ENCODE measurements at places on chromosomes 12 and 14.

- H3K4me3 ChIP-seq: no peak overlapping the region
- peaks cover 16% of the 10 kb centered on the region for H3K36me3 ChIP-seq
- no peak for DNase-seq
These were observed 37.4 kb downstream of the RCOR1 start for GRCh38 chr14:102629808-102630350.

- H3K4me1 ChIP-seq: no peaks in the 10 kb centered on the region
- no peaks in the 10 kb centered on the region for H3K27me3 ChIP-seq
- H3K27ac ChIP-seq: no peak overlapping the region
- H3K4me3 ChIP-seq: no peak overlapping the region
- DNase-seq: no peak
- H3K36me3 ChIP-seq: no peaks in the 10 kb centered on the region
These were observed 244.9 kb downstream of the C12orf50 start for GRCh38 chr12:87784350-87784749.

GRCh38 chr12:53539526-53539925 is 32.2 kb upstream of the NPFF start:
- H3K27me3 ChIP-seq: no peaks in the 10 kb centered on the region
- peaks cover 17% of the 10 kb centered on the region for H3K4me1 ChIP-seq
- DNase-seq: no peak

- H3K4me3 ChIP-seq: no peak overlapping the region
- no peaks in the 10 kb centered on the region for H3K4me1 ChIP-seq
- H3K36me3 ChIP-seq: no peaks in the 10 kb centered on the region
- DNase-seq: no peak
- H3K27ac ChIP-seq: no peak overlapping the region
- H3K27me3 ChIP-seq: no peaks in the 10 kb centered on the region
These were observed 20.4 kb upstream of the NID2 start for GRCh38 chr14:52089218-52089617.

- DNase-seq: no peak
- H3K36me3 ChIP-seq: no peaks in the 10 kb centered on the region
- H3K4me1 ChIP-seq: no peaks in the 10 kb centered on the region
- peaks cover 66% of the 10 kb centered on the region for H3K27me3 ChIP-seq
These were observed 10.6 kb downstream of the MYO1H start for GRCh38 chr12:109358154-109358869.

- no peaks in the 10 kb centered on the region for H3K4me1 ChIP-seq
- no peaks in the 10 kb centered on the region for H3K36me3 ChIP-seq
- H3K27me3 ChIP-seq: no peaks in the 10 kb centered on the region
- DNase-seq: no peak
- H3K27ac ChIP-seq: no peak overlapping the region
These were observed 39.8 kb upstream of the MEG3 start for GRCh38 chr14:100786131-100786530.

DNA sequence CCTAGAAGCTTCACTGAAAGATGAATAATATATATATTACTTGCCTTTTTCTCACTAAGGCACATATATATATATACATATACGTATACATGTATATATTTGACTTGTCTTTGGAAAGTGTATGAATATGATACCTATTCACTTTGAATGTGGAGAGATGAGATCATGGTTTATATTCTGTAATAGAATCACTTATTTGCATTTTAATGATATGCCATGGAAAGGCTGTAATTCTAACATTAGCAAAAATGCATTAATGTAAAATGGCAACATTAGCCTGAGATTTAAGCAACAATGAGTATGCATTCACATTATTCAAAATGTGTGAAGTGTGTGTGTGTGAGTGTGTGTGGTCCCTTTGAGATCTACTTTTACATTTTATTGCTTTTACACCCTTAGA is 54.5 kb upstream of the PRKD1 start:
- H3K27ac ChIP-seq: no peak overlapping the region
- no peak for DNase-seq
- H3K27me3 ChIP-seq: no peaks in the 10 kb centered on the region

GRCh38 chr12:3012786-3013185 is 53.6 kb downstream of the TEAD4 start:
- H3K4me3 ChIP-seq: no peak overlapping the region
- no peak for DNase-seq
- no peaks in the 10 kb centered on the region for H3K36me3 ChIP-seq

- H3K36me3 ChIP-seq: no peaks in the 10 kb centered on the region
- H3K4me1 ChIP-seq: no peaks in the 10 kb centered on the region
- DNase-seq: no peak
- H3K27ac ChIP-seq: no peak overlapping the region
- H3K27me3 ChIP-seq: no peaks in the 10 kb centered on the region
These were observed 135.2 kb downstream of the APAF1 start for GRCh38 chr12:98780261-98780660.

GRCh38 chr12:6945613-6946012 is 1.8 kb downstream of the C12orf57 start:
- H3K27me3 ChIP-seq: no peaks in the 10 kb centered on the region
- H3K27ac ChIP-seq: peak overlapping the region; percentile 99
- peaks cover 17% of the 10 kb centered on the region for H3K36me3 ChIP-seq
- peaks cover 18% of the 10 kb centered on the region for H3K4me1 ChIP-seq
- H3K4me3 ChIP-seq: no peak overlapping the region

DNA sequence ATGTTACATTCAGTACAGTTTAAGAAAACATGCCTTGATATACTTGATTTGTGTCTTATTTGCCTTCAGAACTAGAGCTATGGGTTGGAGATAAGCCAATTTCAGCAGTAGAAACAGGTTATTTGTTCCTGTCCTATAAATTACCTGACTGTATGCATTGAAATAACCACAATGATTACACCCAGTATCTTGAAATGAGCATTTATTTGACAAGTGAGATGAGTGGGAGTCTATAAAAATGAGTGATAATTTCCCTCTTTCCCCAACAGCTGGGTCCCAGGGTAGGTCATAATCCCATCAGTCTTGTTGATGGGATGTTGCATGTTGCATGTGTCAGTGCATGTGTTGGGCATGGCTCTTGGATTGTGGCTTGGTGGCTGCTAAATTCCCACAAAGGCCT is 3.7 kb downstream of the TAS2R42 start:
- no peak overlapping the region for H3K4me3 ChIP-seq
- no peak overlapping the region for H3K27ac ChIP-seq
- no peaks in the 10 kb centered on the region for H3K36me3 ChIP-seq

DNA sequence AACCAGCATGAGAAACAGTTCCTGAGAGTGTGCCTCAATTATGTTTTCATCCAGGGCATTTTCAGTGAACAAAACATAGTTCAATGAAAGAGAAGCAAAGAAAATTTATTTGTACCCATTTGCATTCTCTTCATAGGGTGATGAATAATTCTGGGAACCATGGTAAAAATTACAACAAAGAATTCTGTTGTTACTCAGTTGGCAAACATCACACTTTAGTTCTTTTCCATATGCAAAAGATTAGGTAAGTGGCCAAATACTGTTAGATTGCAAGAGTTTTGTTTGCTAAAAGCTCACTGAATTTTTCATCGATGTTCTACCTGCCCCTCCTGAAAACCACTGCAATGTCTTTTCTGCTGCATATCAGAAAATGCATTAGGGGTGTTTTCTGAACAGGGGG is 132.4 kb upstream of the RGS6 start:
- no peaks in the 10 kb centered on the region for H3K27me3 ChIP-seq
- no peaks in the 10 kb centered on the region for H3K36me3 ChIP-seq
- no peak overlapping the region for H3K27ac ChIP-seq
- H3K4me1 ChIP-seq: no peaks in the 10 kb centered on the region
- DNase-seq: no peak
- H3K4me3 ChIP-seq: no peak overlapping the region

DNA sequence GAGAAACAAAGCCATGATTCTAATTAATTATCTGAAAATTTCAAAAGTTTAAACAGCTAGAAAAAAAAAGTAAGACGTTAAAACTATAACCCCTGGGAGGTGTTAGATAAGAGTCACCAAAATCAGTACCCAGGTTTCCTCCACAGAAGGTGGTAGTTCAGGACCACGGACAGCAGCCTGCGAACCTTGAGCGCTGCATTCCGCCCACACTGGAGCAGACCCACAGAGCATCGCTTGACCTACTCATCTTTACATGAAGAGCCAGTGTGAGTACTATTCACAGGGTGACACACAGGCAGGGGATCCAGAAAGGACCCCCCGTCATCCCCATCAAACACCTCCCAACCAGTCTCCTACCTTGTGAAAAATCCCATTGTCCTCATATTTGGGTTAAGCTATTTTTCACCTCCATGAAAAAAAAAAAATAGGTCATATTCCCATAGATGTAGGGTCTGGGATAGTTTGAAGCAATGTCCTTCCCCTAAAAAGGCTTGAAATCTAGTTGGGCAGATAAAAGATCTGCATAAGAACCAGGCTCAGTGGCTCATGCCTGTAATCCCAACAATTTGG is 8.8 kb upstream of the CHGA start:
- no peaks in the 10 kb centered on the region for H3K4me1 ChIP-seq
- peak; percentile 37 for DNase-seq
- no peaks in the 10 kb centered on the region for H3K27me3 ChIP-seq

DNA sequence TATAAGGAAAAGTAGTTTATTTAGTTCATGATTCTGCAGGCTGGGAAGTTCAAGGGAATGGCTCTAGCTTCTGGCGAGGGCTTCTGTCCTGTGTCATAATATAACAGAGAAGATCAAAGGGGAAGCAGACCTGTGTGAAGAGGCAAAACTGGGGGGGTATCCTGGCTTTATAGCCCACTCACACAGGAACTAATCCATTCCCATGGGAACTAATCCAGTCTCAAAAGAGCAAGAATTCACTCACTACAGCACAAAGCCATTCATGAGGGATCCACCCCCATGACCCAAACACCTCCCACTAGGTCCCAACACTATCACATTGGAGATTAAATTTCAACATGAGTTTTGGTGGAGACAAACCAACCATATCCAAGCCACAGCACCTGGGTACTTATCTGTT is 6.9 kb downstream of the ALDH6A1 start:
- no peak overlapping the region for H3K4me3 ChIP-seq
- no peak overlapping the region for H3K27ac ChIP-seq
- H3K27me3 ChIP-seq: no peaks in the 10 kb centered on the region
- H3K4me1 ChIP-seq: no peaks in the 10 kb centered on the region
- no peaks in the 10 kb centered on the region for H3K36me3 ChIP-seq

DNA sequence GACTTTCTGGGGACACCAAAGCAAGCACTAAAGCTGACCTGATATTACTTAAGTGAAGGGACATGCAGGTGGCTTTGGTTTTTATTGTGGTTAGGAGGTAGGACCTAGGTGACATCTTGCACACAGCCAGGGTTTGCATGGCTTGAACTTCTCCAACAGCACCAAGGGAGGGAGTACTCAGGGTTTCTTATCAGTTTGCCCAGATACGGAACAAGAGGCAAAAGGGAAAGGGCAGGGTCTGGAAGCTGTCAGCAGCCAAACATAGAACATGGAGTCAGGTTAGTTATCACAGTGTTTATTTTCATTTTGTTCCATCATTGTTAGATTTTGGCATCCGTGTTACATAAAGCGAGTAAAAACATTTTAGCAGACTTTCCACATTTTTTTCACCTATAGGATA is 186.3 kb upstream of the CLEC14A start:
- H3K27me3 ChIP-seq: no peaks in the 10 kb centered on the region
- H3K4me1 ChIP-seq: no peaks in the 10 kb centered on the region
- no peaks in the 10 kb centered on the region for H3K36me3 ChIP-seq
- H3K4me3 ChIP-seq: no peak overlapping the region
- no peak for DNase-seq
- no peak overlapping the region for H3K27ac ChIP-seq

DNA sequence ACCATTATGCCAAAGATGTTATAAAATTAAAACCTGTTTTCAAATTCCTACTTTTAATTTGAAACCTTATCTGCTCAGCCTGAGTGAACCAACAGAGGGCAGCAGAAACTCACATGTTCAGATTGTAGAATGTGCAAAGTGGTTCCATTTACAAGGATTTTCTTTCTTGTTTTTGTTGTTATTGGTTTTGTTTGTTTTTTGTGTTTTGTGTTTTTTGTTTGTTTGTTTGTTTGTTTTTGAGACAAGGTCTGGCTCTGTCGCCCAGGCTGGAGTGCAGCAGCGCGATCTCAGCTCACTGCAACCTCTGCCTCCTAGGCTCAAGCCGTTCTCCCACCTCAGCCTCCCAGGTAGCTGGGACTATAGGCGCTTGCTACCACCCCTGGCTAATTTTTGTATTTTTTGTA is 22.8 kb upstream of the GARIN2 start:
- DNase-seq: peak; percentile 68
- H3K4me3 ChIP-seq: no peak overlapping the region

DNA sequence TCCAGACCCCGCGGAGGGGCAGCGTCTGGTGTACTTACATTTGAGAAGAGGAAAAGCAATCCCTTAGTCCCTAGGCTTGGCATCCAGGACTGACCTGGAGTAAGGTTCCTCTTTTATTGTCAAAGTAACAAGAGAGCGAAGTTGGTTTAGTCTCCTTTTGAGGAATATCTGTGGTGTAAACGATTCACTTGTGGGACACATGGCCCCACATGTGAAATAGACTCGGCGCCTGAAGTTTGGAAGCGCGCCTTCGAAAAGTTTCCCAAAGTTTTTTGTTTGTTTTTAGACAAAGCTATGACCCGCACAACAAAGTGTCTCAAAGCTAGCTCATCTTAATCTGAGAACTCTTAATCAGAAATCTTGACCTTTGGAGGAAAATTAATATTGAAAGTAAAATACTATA is 744 bp downstream of the STYX start:
- peak; percentile 43 for DNase-seq
- peaks cover 30% of the 10 kb centered on the region for H3K36me3 ChIP-seq
- H3K4me3 ChIP-seq: peak overlapping the region; percentile 98
- no peaks in the 10 kb centered on the region for H3K4me1 ChIP-seq
- H3K27ac ChIP-seq: peak overlapping the region; percentile 93
- no peaks in the 10 kb centered on the region for H3K27me3 ChIP-seq

- H3K4me1 ChIP-seq: no peaks in the 10 kb centered on the region
- no peak for DNase-seq
- H3K27me3 ChIP-seq: peaks cover 3% of the 10 kb centered on the region
- H3K36me3 ChIP-seq: no peaks in the 10 kb centered on the region
These were observed 222.5 kb downstream of the PIK3C2G start for GRCh38 chr12:18483698-18484325.

GRCh38 chr14:72714094-72714493 is 179.8 kb downstream of the DPF3 start:
- H3K4me1 ChIP-seq: no peaks in the 10 kb centered on the region
- H3K27ac ChIP-seq: no peak overlapping the region
- H3K27me3 ChIP-seq: no peaks in the 10 kb centered on the region

- no peak overlapping the region for H3K4me3 ChIP-seq
- H3K27ac ChIP-seq: no peak overlapping the region
- H3K36me3 ChIP-seq: no peaks in the 10 kb centered on the region
- no peaks in the 10 kb centered on the region for H3K4me1 ChIP-seq
- H3K27me3 ChIP-seq: no peaks in the 10 kb centered on the region
- DNase-seq: no peak
These were observed 43.5 kb downstream of the ERH start for GRCh38 chr14:69354383-69355153.

GRCh38 chr14:104927901-104928300 is 3.2 kb downstream of the PLD4 start:
- no peak overlapping the region for H3K27ac ChIP-seq
- no peaks in the 10 kb centered on the region for H3K27me3 ChIP-seq
- no peak overlapping the region for H3K4me3 ChIP-seq
- DNase-seq: no peak

GRCh38 chr12:16307856-16308475 is 30.5 kb upstream of the SLC15A5 start:
- peak; percentile 15 for DNase-seq
- no peaks in the 10 kb centered on the region for H3K27me3 ChIP-seq
- H3K4me1 ChIP-seq: peaks cover 7% of the 10 kb centered on the region
- H3K27ac ChIP-seq: no peak overlapping the region
- H3K4me3 ChIP-seq: no peak overlapping the region

- peaks cover 45% of the 10 kb centered on the region for H3K27me3 ChIP-seq
- H3K36me3 ChIP-seq: no peaks in the 10 kb centered on the region
- no peak overlapping the region for H3K27ac ChIP-seq
- peaks cover 7% of the 10 kb centered on the region for H3K4me1 ChIP-seq
- peak overlapping the region; percentile 34 for H3K4me3 ChIP-seq
- DNase-seq: no peak
These were observed 20.0 kb downstream of the BEGAIN start for GRCh38 chr14:100567009-100567876.
